Stimulated activated CD8-positive, alpha-beta memory T cell treated with anti-CD3 and anti-CD28 coated beads, Interleukin-12 subunit alpha, Interleukin-12 subunit beta, amount 100 ng/mL, for 1 hour (primary cell): ENCODE measurements at places on chromosomes 11 and 22.

GRCh38 chr11:65781152-65781961 is 581 bp upstream of the AP5B1 start:
- DNase-seq = no peak

DNA sequence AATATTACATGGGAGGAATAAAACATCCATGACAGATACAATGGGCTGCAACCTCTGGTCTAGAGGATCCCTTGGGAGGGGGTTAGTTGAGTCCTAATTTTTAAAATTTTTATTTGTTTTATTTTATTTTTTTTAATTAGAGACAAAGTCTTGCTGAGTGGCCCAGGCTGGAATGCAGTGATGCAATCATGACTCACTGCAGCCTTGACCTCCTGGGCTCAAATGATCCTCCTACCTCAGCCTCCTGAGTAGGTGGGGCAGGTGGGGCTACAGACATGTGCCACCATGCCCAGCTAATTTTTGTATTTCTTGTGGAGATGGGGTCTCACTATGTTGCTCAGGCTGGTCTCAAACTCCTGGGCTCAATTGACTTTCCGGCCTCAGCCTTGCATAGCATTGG is 43.1 kb downstream of the FDX1 start:
- no peak for DNase-seq

GRCh38 chr11:57368106-57368844 is 12.7 kb downstream of the PRG3 start:
- no peak for DNase-seq

DNA sequence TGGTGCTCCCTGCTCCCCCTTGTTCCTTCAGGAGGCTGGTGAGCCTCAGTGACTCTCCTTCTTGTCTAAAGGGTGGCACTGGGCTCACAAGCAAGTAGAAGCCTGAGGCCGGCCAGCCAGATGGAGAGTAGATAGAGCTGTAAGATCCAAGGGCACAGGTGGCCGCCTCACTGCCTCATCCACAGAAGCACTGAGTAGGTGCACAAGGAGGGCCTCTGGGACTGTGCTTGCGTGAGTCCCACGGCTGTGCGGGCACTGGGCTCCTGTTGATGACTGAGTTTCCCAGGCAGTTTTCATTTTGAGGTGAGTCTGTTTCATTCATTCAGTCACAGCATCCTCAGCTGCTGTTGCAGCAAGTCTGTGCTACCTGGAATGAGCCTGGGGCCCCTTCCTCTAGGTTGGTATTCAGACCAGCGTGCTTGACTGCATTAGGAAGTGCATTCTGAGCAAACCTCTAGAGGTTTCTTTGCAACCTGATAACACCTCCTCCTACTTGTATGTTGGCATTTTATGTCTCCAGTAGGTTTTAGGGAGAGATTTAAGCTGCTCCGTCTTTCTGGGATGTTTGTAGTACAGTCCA is 184.0 kb downstream of the TBC1D22A start:
- DNase-seq = no peak

- no peak for DNase-seq
These were observed 18.8 kb downstream of the VPS37C start for GRCh38 chr11:61142424-61142823.

DNA sequence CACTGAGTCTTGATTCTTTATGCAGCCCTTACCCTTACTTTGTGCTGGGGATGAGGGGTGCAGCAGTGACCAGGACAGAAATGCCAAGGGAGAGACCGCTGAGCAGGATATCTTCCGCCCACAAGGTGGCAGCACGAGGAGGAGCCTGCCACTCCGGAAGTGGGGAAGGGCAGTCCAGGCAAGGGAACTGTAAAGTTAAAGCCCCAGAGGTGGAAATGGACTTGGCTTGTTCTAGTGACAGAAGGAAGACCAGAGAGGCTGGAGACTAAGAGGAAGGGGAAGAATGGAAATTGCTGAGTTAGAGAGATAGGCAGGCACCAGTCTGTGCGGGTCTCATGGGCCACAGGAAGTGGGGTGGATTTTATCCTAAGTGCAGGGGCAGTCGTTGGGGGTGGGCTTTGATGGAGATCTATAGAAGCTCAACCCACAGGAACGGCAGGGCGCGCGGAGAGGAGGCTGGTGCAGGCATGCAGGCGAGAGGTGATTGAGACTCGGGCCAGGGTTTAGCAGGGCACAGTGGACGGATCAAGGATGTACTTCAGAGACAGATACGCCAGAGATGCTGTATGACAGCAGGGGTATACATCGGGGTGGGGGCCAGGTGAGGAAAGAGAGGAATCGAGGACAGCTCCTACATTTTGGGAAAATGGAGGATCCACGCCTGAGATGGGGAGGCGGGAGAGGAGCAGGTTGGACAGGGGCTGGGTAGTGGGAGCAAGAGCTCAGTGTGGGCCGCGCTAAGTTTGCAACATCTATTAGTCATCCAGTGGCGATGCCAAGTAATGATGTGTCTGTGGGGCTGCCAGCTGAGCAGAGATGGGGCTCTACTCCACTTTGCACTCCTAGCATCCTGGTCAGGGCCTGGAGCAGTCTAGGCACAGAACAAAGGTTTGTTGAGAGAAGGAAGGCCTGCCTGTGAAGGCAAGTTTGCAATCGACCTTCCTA is 3.3 kb upstream of the GRK2 start:
- peak; percentile 58 for DNase-seq

DNA sequence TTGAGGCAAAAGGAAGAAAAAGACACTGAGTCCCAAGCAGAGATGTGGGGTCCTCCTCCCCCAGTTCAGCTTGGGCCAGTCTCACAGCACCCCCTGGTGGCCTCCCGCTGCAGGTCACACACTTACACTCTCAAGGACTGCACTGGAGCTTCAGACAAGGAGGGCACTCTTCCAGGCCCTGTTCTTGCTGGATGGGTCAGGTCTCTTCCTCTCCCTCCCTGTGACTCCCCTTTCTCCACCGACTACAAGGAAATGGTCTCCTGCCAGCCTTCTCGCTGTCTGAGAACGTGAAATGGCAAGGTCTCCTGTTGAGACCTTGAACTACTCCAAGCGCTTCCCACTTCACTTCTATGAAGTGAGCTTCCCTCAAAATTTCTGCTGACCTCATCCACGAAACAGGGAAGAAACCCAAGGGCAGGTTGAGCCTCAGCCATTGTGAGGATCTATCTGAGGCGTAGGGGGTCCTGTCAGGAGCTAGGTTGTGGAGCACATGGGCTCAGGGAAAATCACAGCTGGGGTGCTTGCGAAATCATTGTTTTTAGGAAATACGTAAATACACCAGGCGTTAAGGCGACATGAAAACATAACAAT is 11.2 kb upstream of the IGLL1 start:
- peak; percentile 23 for DNase-seq

DNA sequence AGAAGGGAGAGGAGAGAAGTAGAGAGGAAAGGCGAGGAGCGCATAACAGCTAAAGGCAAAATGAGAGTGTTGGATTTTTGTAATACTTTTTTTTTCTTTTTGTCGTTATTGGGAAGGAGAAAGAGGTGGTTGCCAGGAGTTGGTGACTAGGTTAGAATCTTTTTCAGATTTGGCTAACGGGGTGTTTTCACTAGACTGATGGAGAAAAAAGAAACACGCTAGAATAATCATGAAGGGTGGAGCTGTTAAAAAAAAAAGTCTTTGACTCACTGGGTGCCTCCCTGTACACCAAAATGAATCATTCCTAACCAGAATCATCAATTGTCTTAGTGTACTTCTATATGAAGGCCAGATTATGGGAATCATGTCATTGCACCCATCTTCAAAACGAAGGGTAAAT is 12.7 kb downstream of the BLID start:
- no peak for DNase-seq

DNA sequence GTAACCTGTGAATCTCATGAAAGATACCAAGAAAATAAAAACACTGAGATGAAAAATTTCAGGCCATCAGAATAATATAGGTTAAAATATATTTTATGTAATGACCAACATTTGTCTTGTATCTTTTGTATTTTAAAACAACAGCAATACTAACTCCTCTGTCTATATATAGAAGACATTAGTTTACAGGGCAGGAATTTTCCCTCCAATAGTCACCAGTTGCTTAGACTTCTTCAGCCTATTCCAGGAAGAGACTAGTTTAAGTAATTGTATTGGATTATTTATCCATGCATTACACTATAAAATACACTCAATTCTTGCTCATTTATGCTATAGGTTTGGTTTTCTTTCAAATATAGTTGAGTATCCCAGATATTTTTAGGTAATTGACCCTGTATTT is 24.1 kb downstream of the ANO5 start:
- DNase-seq = no peak

DNA sequence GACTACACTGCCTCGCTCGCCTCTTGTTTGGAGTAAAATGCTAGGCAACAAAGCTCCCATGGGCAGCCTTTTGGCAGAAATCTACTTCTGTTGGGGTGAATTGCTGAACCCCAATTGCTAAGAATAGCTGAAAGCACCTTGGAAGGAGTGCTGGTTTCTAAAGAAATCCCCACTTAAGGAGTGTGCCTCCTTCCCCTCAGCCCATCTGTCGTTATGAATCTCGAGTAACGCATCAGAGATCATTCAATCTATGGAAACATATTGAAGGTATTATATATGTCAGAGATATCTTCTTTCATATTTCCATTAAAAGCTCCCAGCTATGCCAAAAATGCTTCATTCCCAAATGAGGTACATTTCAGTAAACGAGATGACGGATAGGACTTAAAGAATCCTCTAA is 229.6 kb upstream of the BLID start:
- DNase-seq = no peak

DNA sequence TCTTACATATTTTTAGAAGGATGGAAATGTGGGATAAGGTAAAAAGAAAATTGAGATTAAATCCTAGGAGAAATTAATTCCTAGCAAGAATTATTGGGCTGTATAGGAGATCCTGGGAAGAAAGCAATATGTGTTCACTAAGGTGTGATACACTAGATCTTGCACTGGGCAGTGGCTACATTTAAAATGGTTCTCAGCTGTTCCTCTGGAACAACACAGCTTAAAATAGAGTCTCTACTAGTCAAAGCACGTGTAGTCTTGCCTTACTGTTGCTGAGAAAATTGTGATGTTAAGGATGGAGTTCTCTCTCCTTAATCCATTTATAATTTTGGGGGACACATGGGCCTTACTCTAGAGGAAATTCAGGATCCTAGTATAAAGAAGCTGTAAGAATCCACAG is 54.9 kb downstream of the EXT2 start:
- DNase-seq = no peak

DNA sequence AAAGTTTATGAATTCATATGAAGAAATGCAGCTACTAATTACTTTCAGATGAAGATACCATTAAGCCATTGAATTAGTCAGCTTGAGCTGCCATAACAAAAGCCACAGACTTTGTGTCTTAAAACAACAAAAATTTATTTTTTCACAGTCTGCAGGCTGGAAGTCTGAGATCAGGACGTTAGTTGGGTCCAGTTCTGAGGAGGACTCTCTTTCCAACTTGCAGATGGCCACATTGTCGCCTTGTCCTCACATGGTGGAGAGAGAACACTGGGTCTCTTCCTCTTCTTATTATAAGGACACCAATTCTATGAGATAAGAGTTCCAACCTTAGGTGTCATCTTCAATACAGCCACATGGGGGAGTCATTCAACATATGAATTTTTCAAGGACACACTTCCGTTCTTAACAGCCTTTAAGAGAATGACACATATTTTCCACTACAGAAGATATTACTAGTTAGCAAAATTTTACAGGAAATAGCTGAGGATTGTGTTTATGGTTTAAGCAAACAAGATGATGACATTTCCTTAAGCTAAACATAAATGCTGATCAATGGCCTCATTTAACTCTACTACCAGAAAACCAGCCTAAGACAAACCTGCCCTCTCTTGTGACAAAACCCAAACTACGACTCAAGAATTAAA is 56.0 kb downstream of the DCUN1D5 start:
- DNase-seq = peak; percentile 16

GRCh38 chr22:25881210-25881755 is 139.3 kb downstream of the MYO18B start:
- DNase-seq = no peak

- no peak for DNase-seq
These were observed 174.2 kb upstream of the MPPED2 start for GRCh38 chr11:30760345-30760744.

DNA sequence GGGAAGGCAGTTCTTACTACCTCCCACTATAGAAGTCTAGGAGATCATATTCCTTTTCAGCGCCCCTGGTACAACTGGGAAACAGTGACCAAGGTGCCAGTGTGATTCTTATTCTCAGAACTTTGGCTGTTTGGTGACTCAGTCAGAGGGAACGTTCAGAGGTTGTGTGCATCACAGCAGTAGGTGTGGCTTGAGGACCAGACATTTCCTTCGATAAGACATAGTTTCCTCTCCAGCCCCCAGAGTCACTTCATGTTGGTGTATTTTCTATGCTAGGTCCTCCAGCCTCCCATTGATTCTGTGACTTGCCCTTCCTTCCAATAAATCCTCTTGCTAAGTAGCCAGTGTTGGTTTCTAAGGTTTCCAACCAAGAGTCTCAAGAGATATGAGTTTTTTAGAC is 171.9 kb upstream of the MPPED2 start:
- DNase-seq = no peak

GRCh38 chr11:76714493-76714892 is 43.9 kb upstream of the LRRC32 start:
- no peak for DNase-seq

- DNase-seq = no peak
These were observed at the start of gene MS4A15 for GRCh38 chr11:60756307-60757032. Gene MS4A15, plus strand, starts transcription at chr11:60756867. Its CDS starts 6,867 bp downstream, at chr11:60763734.

DNA sequence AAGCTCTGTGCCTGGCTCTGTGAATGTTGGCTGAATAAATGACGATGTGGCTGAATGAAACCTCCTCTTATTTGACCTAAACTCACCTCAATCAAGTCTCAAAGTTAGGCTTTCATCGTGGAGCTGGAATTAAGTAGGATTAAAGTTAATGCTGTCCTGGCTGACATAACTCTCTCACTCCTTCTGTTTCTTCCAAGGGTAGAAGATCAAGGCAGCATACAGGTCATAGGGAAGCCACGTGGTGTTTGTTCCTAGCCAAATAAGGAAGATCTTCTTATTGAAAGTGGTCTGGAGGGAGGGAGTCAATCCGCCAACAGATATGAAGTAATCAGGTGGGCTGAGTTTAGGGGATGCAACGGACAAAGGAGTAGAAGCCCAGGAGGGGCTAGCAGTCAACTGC is 59.5 kb downstream of the TRIM29 start:
- no peak for DNase-seq
